NCI-H1092 (cell line): ENCODE measurements at places on chromosomes 16 and 17.

- no peak for DNase-seq
Observed at GRCh38 chr16:19068237-19068815, 912 bp downstream of the COQ7 start.

DNA sequence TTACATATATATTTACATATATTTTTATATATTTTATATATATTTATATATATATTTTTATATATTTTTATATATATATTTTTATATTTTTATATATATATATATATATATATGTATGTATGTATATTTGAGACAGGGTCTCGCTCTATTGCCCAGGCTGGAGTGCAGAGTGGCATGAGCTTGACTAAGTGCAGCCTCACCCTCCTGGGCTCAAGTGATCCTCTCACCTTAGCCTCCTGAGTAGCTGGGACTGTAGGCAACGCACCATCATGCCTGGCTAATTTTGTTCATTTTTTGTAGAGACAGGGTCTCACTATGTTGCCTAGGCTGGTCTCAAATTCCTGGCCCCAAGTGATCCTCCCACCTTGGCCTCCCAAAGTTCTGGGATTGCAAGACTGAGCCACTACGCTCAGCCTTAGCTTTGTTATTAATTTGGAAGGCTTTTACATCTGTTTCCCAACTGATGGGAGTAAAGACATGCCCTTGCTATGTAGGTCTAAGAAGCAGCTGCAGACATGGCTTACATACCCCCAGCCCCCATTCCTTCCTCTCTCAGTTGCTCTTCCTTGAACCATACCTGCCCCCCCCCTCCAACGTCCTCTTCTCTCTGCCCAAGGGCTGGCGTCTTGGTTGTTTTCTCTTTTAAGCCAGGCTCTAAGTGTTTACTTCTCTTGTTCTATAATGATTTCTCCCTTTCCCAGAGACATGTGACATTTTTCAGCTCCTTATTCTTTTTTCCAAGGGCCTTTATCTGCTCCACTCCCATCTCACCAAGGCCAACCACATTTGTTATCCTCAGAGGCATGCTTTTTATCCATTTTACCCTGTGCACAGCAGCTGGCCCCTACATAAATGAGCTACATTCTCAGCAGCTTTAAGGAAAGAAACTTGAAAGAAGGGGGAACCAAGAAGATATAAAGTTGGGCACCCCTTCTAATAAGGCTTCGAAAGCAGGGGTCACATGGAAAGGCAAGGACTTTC, 64.2 kb upstream of the ATF7IP2 start:
- no peak for DNase-seq

DNA sequence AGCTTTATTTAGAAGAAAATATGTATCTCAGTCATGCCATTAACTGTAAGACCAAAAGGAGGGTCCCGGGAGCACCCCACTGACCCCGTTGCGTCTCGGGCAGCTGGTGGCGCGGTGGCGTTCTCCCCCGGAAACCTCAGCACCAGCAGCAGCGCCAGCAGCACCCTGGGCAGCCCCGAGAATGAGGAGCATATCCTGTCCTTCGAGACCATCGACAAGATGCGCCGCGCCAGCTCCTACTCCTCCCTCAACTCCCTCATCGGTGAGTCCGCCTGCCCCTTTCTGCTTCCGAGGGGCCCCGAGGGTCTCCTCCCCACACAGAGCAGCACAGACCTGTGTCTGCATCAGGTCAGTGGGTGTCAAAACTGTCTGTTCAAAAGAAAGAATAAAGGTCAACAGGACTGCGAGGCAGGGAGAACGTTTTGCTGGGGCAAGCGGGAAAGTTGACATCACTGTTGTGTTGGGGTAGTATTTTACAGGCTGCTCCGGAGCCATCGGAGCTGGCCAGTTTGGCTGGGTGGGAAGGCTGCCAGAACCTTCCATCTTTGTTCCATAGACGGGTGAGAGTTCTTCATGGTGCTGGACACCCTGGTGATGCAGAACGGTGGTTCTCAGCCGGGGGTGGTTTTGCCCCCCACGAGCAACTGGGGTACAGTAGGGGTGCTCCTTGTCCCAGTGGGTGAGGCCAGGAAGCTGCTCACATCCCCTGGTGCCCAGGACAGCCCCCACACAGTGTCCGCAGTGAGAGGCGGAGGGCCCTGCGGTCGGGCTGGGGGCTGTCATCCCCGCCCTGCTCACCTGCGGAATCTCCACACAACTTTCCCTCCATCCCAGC, 97.8 kb upstream of the CHMP6 start:
- no peak for DNase-seq

- DNase-seq, result no peak
Observed at GRCh38 chr16:21159281-21159951, 942 bp downstream of the LDAF1 start.
